NB4 (cell line): ENCODE measurements at places on chromosomes 5 and 9.

- peak; percentile 96 for DNase-seq
Observed at GRCh38 chr9:124216474-124217176, 41.1 kb upstream of the NEK6 start.

GRCh38 chr9:123283048-123283408 lies 14.6 kb upstream of the STRBP start:
- DNase-seq: no peak

- DNase-seq: peak; percentile 51
Observed at GRCh38 chr9:7342229-7342628, 457.3 kb downstream of the DMAC1 start.

DNA sequence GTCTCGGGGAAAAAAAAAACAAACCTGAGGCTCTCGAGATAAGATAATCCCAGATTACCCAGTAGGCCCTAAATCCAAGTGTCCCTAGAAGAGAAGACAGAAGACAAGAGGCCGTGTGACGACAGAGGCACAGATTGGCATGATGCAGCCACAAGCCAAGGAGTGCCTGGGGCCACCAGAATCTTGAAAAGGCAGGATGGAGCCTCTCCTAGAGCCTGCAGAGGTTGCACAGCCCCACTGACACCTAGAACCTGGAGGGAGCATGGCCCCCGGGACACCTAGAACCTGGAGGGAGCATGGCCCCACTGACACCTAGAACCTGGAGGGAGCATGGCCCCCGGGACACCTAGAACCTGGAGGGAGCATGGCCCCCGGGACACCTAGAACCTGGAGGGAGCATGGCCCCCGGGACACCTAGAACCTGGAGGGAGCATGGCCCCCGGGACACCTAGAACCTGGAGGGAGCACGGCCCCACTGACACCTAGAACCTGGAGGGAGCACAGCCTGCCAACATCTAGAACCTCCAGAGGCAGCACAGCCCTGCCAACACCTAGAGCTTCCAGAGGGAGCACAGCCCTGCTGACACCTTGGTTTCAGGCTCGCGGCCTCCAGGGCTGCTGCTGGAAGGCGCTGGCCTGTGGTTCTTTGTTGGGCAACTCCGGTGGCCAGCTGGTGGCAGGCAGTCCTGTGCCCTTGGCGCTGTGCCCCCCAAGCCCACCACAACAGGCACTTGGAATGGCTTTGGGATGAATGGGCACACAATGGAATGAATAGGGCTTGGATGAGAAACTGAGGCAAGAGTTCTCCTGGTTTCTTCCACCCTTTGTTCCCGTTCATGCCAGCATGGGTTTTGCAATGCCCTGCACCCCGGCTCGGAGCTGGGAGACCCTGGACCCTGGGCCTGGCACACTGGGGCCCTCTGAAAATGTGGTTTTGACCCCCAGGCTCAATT lies 39.2 kb downstream of the VAV2 start:
- DNase-seq: no peak

- no peak for DNase-seq
Observed at GRCh38 chr5:114949756-114950155, 220.0 kb downstream of the TRIM36 start.

GRCh38 chr9:87857141-87857947 lies 25.3 kb upstream of the SPATA31E1 start:
- DNase-seq: no peak

DNA sequence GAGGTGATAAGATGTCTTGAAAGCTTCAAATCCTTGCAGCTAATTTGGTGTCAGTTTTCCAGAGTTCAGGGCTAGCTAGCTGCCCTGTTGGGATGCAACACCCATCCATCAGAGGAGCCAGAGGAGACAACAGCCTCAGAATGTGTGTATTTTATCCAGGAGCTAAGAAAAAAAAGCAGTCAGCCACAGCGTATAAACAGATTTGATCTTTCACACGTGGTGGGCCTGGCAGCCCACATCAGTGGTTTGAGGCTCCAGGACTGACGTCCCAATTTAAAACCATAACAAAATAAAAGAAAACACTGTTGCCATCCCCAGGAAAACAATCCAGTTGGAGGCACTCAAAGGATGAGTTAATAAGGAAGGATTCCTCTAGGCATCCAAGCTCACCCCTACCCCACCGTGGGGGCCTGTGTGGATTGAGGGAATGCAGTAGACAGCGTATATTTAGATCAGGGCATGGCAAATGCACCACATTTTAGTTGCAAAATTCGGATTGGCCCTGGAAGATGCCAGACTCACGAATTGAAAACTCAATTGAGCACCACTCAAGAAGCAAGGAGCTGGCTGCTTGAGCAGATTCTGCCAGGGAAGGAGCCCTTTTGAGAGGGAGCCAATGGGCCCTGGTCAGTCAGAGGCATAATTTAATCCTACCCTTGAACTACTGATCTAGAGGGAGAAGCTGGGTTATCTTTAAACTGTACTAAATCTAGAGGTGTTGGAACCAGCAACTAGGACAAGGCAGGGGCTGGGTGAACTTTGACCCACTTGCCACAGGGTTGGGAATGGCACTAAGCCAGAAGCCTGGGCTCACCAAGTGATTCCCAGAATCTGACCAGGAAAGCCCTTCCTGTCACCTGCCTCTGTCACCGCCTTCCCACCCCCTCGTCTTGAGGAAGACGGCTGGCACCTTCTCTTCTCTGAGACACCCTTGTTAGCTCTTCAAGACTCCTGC lies 17.5 kb downstream of the ADRA1B start:
- no peak for DNase-seq

- no peak for DNase-seq
Observed at GRCh38 chr9:95923794-95924193, 48.3 kb downstream of the ERCC6L2 start.

- peak; percentile 94 for DNase-seq
Observed at GRCh38 chr9:134922066-134922931, 4.6 kb upstream of the FCN1 start.

- DNase-seq: no peak
Observed at GRCh38 chr9:136050266-136050700, 44.8 kb downstream of the NACC2 start.

GRCh38 chr5:154258531-154259217 lies 68.1 kb downstream of the GALNT10 start:
- DNase-seq: no peak

GRCh38 chr9:136483589-136484152 lies 831 bp upstream of the SEC16A start:
- DNase-seq: peak; percentile 82

GRCh38 chr5:176583076-176583475 lies 26.9 kb downstream of the GPRIN1 start:
- DNase-seq: no peak

DNA sequence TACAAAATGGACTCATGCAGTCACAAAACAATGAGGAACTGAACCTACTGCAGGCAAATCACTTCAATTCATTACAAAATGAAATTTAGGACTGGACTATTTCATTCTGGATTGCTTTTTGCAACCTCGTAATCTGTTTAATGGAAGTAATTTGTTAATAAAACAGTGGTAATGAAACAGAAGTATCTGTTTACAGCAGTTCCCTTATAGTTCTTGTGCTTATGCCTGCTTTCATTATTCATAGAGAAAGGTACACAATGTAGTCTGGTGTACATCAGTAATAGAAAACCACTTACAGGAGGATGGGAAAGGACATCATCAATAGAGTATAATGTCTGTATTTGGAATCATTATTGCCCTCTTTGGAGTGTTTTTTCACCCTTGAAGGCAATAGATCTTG lies 389.2 kb upstream of the NUDT12 start:
- DNase-seq: no peak

DNA sequence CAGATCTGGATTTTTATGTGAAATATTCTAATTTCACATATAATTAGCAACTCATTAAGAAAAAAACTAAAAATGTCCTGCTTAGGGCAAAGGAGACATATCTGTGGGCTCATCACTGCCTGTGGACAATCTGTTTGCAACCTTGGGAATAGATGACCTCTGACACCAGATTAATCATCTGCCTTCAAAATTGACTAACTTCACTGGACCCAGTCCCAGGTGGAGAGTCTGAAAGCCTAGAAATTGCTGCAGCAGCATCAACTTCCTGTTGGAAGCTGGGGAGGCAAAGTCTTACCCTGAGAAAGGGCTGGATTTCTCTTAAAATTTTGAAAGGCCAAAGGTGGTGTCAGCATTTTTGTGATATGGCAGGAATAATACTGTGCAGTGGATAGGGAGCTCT lies 76.3 kb upstream of the TNC start:
- no peak for DNase-seq

GRCh38 chr5:123429221-123429954 lies 6.2 kb upstream of the CEP120 start:
- peak; percentile 54 for DNase-seq

GRCh38 chr5:151692312-151692711 lies 5.6 kb upstream of the SPARC start:
- DNase-seq: no peak

GRCh38 chr5:78561261-78561660 lies 87.3 kb downstream of the LHFPL2 start:
- no peak for DNase-seq

- DNase-seq: peak; percentile 79
Observed at GRCh38 chr9:107637421-107638420, 148.2 kb upstream of the KLF4 start.

DNA sequence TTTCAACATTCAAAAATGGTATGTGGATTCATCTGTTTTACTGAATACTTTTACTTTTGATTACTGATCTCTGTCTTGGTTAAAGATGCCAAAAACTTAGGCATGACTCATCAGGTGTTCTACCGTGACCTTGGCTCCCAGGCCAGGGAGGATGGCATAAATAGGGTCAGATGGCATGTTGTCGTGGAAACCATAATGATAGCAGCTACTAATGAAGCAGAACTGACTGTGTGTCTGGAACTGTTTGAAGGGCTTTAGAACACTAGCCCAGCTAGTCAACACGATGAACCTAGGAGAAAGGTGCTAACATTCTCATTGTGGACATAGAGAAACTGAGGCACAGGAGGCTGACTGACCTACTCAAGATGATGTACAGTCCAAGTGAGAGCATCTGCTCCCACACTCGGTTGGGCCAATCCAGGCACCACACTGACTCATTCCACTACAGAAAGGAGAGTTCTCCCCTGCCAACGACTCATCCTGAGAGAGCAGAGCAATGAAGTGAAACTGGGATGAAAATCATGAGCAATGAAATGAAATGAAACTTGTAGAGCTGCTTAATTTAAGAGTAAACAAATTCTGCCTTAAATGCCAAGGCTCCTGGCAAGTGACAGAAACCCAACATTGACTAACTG lies 116.0 kb downstream of the TENT4A start:
- no peak for DNase-seq

GRCh38 chr5:141135030-141135717 lies at the start of gene PCDHB5:
PCDHB5 (plus strand) TSS chr5:141135206; CDS start chr5:141135435, 229 bp downstream.
- peak; percentile 12 for DNase-seq

GRCh38 chr5:52870448-52870847 lies 82.7 kb downstream of the ITGA1 start:
- no peak for DNase-seq
